Daoy (cell line): ENCODE measurements at places on chromosomes 2 and 18. TPM values are rescaled to one million over a fixed set of nuclear protein-coding genes. Genes with fewer than 3 reads are reported as not detected.

- no peak for DNase-seq
Observed at GRCh38 chr18:7749008-7749405, 181.9 kb downstream of the PTPRM start.

The SIX3 gene
- 0.24 TPM in 1 of 2 replicates, not detected in the other for total RNA-seq

The LYPD1 gene
- 130 and 153 TPM in 2 replicates for total RNA-seq

GRCh38 chr18:73839441-73839840 lies 308.2 kb downstream of the FBXO15 start:
- no peak for DNase-seq

- DNase-seq: no peak
Observed at GRCh38 chr2:241799522-241800197, 9.3 kb upstream of the NEU4 start.

GRCh38 chr2:21052044-21052443 lies 8.2 kb upstream of the APOB start:
- no peak for DNase-seq

DNA sequence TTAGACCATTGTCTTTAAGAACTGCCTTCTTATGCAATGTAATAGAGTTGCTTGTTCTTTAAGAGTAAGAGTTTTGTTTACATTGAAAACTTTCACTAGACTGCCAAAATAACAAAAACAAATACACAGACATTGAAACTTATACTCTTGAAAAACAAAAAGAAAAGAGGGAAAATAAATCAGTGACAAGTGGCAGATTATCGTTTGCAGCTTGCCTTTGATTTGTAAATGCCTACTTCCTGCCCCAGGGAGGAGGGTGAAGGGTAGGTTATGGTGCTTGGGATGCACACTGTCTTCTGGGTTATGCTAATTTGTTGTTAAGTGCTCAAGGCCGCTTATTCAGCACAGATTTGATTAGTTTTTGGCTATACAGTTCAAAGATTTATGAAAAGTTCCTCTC lies 198.7 kb downstream of the TGIF1 start:
- DNase-seq: no peak

GRCh38 chr2:136000502-136000901 lies 15.1 kb upstream of the DARS1 start:
- DNase-seq: no peak

The STEAP3 gene
- 13.1 and 14.6 TPM in 2 replicates for total RNA-seq

DNA sequence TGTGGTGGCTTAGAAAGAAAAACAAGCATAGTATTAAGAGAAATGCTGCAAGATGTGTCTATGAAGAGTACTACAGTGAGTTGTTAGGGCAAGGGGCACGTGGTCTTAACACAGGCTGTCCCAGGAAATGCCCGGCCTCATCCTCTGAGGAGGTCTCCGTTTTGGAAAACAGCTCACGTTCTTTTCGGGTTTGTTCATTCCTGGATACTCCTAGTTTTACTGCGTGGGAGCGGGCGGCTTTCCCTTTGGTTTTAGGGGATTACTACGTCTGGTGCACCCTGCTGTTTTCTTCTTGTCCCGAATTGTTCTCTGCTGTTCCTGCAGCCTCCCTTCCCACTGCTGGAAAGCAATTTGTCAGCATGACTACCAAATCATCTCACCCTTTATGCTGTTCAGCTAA lies 55.5 kb upstream of the RAB6D start:
- peak; percentile 20 for DNase-seq

DNA sequence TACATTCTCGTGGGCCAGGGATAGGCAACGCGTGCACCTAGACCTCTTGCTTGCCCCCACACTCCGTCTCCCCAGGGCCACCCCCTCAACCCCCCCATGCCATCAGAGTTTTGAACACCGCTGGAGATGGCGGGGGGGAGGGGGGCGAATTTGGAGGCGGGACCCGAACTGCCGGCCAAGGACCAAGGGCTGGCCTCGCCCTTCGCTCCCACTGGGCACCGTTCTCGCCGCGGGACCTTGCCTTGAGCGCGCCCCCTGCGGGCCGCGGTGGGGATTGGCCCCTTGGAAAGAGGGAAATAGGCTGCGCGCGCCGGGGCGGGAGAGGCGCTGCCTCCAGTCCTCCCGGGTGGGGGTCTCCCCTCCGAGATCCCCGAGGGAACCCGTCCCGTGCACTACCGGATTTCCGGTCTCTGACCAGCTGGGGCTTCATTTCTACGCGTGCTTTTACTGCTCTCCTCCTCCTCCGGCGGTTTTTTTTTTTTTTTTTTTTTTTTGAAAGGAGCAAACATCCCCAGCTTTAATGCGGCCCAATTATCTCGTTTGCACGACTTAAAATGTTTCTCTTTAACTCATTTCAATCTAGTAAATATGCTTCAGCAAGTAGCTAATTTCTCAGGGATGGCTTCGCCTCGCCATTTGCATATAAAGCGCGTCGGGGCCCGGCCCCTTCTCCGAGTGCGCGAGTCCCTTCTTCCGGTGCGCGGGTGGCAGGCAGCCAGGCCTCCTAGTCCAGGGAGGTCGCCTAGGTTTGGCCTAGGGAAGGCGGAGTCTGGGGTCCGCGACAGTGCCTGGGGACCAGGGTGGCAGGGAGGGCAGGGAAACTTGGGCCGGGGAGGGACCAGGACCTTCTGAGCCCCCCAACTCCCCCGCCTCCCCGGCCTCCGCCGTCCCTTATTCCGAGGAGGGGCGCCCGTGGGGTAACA lies 10.0 kb upstream of the GBX2 start:
- DNase-seq: peak; percentile 88

- no peak for DNase-seq
Observed at GRCh38 chr2:41913311-41913710, 134.5 kb upstream of the PKDCC start.

DNA sequence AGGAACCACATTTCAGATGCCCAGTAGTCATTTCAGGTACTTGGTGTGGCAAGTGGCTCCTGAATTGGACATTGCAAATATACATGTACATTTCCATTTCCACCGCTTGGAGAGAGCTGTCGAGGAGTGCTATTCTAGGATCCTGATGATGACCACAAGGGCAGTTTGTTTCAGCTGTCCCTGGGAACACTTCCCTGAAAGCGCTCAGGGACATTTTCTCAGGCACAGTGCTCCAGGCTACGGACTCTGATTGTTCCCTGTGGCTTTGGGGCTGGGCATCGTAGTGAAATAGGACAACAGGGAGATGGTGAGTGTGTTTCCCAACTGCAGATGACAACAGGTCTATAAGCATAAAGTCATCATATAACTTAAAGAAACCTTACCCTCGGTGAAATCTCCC lies 3.1 kb downstream of the DBI start:
- no peak for DNase-seq

The FBXO48 gene
- 0.80 and 1.0 TPM in 2 replicates for total RNA-seq

GRCh38 chr18:10732990-10733389 lies 207.2 kb downstream of the NAPG start:
- no peak for DNase-seq

The PTH2R gene
- not detected in 2 replicates for total RNA-seq

- DNase-seq: no peak
Observed at GRCh38 chr18:72372076-72372475, 172.1 kb downstream of the CBLN2 start.

The CAPN14 gene
- 0.11 TPM in 1 of 2 replicates, not detected in the other for total RNA-seq

DNA sequence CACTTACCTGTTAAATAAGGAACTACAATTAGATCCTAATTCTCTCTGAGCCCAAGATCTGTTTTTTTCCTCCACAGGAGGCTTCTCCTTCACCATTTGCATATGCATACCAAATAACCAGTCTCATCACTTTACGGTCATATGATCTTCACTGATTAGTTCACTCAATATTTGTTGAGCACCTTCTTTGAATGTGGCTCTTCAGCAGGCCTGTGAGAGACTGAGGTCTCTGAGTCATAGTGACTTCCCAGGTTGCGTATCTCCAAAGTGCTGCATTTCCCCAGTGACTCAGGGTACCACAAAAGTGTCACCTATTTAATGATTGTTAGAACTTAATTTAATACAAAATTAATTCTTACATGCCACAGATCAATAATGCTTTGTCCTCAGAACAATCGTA lies 108.8 kb upstream of the TRIB2 start:
- peak; percentile 53 for DNase-seq
